ENCODE measurements at places on chromosomes 11 and 22.

GRCh38 chr11:59503276-59503675, at the start of gene OR4D11:
TSS of gene OR4D11 (plus strand) at chr11:59503576. CDS start at chr11:59503576, 0 bp downstream.
- no peak for DNase-seq

- DNase-seq, result no peak
These were observed 9.9 kb downstream of the PKP3 start for GRCh38 chr11:403761-404431.

DNA sequence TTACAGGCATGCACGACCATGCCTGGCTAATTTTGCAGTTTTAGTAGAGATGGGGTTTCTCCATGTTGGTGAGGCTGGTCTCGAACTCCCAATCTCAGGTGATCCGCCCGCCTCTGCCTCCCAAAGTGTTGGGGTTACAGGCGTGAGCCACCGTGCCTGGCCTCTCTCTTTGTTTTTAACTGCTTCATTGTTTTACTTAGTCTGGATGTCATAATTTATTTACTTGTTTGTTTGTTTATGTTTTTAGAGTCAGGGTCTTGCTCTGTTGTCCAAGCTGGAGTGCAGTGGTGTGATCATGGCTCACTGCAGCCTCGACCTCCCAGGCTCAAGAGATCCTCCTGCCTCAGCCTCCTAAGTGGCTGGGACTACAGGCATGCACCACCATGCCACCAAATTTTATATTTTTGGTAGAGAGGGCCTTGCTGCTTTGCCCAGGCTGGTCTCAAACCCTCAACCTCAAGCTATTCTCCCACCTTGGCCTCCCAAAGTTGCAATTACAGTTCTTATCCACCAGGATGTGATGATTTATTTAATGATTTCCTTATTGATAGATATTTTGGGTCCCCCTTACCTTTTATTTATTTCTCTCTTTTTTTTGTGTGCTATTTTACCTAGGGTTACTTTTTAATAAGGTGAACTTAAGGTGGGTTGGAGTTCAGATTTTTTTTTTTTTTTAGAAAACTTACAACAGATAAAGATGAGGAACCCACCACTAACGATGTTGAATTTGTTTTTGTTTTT, 52.6 kb upstream of the ADA2 start:
- no peak for DNase-seq

DNA sequence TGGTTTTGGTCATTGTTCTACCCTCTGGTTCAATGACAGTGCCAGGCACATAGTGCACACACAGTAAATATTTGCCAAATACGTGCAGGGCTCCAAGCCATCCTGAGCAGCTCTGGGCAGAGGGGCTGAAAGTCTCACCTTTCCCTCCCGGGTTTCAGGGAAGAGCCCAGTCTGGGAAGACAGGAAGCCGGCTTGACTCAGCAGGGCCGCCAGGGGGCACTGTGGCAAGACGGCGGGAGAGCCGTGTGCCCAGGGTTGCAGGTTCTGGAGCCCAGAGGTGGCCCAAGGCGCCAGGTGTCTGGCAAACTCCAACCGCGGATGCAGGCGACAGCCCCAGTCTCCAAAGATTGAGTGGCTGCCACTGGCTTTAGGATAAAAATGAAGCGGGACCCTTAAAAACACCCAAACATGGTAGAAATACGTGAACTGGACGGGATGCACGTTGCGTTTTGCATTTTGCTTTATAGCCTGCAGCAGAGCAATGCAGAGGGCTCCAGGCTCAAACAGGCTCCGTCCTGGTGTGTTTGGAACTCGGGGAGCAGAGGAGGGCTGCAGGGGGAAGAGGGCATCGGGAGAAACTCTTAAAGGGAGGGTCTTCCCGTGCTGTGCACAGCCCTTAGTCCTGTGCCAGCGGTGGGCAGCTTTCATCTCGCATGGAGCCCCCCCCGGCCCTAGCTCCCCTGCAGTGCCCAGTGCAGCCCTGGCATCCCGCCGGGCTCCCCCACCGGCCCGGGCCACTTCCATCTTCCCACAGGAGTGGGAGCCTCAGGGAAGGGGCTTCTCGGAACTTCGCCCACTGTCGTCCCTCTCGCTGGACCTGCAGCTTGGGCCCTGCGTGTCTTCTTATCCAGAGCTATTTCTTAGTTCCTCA, 10.7 kb downstream of the KRTAP5-5 start:
- DNase-seq, result no peak

DNA sequence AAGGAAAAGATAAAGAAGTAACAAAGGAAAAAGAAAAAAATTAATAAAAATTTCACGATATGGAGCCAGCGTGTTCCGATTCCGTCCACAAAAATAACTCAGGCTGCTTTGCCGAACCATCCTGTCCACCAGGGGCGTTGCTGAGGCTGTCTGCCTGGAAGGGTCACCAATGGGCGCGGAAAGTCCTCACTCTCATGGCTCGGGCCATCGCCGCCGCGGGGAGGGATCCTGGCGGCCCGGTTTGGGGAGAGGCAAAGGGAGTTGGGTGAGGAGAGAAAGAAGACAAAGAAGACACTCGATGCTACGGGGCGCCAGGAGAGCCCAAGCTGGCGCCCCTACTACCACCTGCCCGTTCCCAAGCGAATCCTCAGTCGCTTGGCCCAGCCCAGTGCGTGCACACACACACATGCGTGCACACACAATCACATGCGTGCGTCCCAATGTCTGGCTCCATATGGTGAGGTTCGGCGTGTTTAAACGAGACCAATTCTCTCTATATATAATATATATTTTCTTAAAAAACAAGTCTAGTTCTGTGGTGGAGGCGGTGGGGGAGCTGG, 5.6 kb upstream of the PYGM start:
- no peak for DNase-seq

GRCh38 chr11:83827940-83828554, 541.9 kb upstream of the CCDC90B start:
- DNase-seq, result no peak

- no peak for DNase-seq
These were observed 457.0 kb downstream of the DLG2 start for GRCh38 chr11:85170184-85170583.

- no peak for DNase-seq
These were observed 36.0 kb downstream of the CD6 start for GRCh38 chr11:61007383-61007955.

- no peak for DNase-seq
These were observed 36.8 kb downstream of the KCNC1 start for GRCh38 chr11:17771415-17771814.

- no peak for DNase-seq
These were observed 4.5 kb downstream of the CHST1 start for GRCh38 chr11:45660729-45661438.

GRCh38 chr11:67252831-67253239, 13.4 kb upstream of the GRK2 start:
- DNase-seq, result no peak

GRCh38 chr11:16040151-16040550, 316.2 kb downstream of the SOX6 start:
- DNase-seq, result no peak

DNA sequence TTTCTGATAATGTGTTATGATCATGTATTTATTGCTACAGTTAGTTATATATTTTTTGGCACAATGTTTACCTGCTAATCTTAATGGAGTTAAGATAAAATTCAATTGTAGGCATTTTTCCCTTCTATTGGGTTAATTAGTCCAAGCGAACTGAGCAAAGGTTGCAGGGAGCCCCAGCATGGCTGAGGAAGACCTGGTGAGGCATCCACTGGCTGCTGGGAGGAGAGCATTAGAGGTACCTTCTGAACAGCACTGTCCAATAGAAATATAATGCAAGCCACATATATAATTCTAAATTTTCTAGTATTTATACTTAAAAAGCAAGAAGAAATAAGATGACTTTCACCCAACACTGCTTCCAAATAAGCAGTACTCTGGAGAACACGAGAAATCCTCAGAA, 689 bp upstream of the TMEM126A start:
- DNase-seq, result no peak

DNA sequence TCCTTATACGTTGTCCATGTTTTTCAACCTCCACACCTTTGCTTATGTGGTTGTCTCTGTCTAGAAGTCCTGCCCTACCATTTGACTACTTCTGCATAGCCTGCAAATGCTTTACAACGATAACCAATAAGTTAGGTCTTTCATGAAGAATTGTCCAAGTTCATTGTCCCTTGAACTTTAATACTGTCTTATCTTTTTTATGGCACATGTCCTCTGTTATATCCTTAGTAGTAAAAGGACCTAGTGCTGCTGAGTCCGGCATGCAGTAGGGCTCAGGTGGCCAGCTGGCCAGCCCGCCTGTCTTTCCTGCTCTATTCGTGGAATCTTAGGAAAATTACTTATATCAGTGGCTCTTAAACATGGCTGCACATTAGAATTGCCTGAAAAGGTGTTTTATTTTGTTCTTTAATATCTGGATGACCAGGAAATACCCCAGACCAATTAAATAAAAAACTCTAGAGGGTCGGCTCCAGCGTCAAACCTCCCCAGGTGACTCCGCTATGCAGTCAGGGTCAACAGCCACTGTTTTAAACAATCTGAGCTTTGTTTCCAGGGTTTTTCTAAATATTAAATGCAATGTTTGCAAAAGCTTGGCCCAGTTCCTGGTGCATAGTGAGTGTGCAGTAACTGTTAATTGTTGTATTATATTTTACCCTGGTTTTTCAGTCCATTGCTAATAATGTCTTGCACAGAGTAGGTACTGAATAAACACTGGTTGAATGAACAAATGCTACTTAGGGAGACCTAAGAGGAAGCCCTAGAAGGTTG, 64.6 kb upstream of the SESN3 start:
- no peak for DNase-seq

DNA sequence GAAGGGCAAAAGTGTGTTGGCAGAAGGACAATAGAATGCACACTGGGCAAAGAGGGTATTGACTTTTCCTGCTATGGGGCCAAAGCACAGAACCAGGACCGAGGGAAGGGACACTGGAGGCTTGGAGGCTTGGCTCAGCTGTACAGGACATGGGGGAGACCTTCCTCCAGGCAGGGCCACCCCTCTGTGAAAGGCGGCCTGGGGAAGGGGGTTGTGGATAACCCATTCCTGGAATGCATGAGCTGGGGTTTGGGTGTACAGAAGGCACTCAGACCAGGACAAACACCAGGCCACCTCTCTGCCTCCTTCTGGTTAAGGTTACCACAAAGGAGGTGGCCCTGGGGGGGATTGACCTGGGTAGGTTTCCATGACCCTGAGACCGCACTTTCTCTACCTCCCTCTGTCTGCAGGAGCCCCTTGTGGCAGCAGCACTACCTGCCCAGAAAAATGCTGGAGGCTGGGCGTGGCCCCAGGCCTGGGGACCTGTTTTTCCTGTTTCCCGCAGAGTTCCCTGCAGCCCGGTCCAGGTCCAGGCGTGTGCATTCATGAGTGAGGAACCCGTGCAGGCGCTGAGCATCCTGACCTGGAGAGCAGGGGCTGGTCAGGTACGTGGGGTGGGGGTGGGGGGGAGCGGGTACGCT, 9.6 kb downstream of the P2RY2 start:
- no peak for DNase-seq
